RWPE2 (cell line): ENCODE measurements at places on chromosomes 13 and 19.

DNA sequence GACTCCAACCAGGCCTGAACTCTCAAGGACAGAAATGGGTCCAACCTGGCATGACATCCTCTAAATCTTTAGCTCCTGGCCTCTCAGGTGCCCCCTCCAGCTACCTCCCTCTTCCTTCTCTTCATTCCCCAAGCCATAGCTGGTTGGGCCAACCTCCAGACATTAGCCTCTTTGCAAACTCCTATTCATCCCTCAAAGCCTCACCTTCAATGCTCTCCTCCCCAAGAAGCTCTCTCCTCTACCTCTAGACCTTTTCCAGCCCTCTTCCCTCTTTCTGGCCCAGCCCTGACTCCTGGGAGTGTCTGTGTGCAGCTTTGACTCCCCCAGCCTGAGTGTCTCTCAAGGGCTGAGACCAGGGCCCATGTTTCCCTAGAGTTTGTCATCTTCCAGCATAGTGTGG is 5.3 kb upstream of the HOMER3 start:
- DNase-seq, result no peak

DNA sequence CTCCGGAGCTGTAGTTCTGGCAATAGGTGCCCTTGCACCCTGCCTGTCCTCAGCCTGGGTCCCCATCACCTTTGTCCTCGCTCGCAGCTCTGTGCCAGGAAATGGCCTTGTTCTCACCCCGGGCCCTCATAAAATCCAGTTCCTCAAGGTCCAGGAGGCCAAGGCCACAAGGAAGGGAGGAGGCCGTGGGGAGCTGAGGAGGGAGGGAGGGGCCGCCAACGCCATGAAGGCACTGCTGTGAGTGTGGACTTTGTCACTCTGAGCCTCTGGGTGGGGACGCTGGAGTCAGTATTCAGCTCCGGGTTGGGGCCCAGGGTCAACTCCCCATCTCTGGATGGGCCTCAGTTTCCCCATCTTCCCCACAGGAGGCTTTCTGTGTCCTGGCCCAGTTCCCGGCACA is 9.2 kb upstream of the GNA11 start:
- no peak for DNase-seq

GRCh38 chr13:60788156-60788829 is 391.3 kb downstream of the TDRD3 start:
- no peak for DNase-seq

- no peak for DNase-seq
Measured at GRCh38 chr13:94967183-94968039, 255.1 kb upstream of the SOX21 start.

DNA sequence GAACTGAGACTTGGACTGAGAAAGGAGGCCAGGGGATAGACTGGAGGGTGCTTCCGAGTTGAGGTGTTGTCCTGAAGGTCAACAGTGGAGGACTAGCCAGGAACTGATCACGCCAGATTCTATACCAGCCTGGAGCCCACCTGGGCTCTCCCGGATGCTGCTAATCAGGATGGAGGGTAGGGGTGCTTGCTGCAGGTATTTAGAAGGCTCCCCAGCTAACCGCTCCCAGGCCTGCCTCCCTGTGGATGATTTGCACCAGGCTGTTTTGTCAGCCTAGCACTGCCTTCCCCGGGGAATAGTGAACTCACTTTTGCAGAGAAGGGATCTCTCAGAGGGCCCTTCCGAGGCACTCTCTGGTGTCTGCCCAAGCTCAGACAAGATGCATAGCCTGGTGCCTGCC is 60.5 kb upstream of the KCTD15 start:
- DNase-seq, result no peak

- no peak for DNase-seq
Measured at GRCh38 chr13:46831588-46832194, 34.7 kb upstream of the ESD start.

DNA sequence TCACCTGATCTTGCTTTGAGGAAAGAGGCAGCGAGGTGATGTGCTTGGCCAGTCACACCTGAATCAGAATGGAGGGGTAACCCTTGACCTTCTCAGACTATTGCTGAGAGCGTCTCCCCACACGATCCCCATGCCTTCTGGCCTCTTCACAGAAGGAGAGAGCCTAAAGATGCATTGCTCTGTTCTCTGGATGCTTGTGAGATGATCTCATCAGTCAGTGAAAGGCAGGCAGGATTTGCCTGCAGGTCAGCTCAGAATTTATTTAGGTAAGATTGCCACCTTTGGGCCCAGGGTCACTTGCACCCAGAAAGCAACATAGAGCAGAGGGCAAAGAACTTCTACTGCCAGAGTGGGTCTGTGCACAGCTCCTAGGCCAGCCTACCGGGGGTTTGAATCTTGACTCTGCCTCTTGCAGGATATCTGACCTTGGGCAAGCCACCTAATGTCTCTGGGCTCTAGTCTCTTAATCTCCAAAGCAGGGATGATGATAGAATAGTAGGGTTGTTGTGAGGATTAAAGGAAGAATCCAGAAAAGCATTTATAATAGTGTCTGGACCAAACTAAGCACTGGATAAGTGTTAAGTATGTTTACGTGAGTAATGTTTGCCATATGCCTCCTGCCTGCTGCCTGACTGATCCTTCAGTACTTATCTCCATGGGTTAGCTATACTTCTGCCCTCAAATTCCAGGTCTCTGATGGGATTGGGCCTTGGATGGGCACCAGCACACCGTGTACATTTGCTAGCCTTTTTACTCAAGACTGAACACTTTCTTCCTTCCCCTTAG is 8.4 kb upstream of the FLT1 start:
- no peak for DNase-seq

DNA sequence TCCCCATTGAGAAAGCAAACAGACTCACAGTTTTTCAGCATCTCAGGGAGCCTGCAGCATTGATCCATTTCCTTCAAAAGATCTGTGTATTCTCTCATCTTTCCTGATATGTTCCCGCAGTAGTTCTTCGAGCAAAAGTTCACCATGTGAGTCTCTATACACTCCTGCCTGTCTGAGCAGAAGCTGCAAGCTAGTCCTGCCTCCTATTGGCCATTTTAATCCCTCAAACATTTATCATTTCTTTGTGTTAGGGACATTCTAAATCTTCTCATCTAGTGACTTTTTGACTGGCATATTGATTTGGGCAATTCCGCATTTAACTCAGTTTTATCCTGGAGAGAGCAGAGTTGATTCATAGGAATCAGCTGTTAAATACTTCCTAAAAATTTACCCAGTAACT is 660.4 kb upstream of the KLF12 start:
- no peak for DNase-seq

DNA sequence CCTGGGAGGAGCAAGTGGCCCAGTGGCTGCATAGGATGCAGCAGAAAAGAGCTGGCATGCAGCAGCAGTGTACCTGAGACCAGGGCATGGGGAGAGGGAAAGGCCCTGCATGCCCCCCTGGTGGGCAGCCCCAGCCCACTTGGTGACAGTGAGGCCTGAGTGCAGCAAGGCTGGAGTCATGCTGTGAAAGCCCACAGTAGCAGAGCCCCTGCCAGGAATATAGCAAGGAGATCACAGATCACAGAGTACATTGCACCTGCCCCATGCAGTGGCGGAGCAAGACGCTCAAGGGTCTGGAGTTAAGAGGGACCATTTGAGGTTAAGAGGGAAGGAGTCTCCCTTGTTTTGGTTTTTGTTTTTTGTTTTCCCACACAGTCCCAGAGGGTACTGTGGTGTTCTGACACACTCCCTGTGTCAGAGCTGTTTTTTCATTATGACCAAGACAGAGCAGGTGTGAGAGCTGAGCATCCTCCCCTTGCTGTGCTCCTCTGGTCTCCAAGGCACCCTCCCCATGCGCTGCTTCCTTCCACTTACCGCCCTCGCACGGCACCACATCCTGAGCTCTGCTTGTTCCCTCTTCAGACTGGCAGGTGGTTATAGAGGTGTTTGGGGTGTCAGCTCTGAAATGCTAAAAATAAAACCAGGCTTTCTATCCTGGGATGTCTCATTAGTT is 85.0 kb upstream of the UBL3 start:
- DNase-seq, result no peak

- DNase-seq, result peak; percentile 69
Measured at GRCh38 chr19:55370305-55370988, at the start of gene IL11. TSS of gene IL11 (minus strand) at chr19:55370463. CDS start at chr19:55370310, 153 bp downstream.

DNA sequence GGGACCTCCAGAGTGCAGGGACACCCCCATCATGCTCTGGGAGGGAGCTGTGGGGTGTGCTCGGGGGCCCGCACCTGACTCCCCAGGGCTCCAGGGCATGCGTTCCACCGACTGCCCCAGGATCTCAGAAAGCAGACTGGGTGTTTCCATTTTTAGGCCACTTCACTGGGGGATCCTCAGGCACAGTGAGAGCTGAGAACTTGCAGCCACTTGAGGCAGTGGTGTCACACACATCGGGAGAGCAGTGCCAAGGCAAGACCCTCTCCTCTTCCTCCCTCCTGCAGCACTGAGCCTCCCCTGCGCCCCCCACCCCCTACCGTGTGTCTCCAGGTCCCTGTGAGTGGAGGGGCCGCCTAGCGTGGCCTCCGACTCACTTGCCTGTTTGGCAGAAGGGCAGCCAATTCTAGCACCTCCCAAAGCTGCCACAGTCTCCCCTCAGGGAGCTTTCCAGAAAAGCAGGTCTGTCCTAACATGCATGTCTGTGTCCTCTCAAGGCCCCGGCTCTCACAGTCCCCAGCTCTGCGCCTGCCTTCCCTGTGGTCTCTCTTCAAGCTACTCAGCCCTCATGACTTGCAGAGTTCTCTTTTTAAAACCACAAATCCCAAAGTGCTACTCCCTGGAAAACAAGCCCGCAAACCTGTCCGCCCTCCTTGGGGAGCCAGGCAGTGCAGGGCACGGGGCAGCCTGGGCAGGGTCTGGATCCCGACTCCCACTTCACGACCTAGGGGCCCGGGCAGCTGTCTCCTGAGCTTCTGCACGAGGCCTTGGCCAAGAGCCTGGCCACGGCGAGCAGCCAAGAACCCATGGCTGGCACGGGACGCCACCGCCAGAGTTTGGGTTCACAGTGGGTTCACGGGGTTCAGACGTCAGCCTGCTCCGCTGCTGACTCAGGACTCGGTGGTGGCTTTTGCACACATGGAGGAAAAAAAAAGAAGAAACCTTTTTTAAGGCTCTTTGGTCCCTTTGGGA is 94.1 kb downstream of the STK24 start:
- DNase-seq, result no peak

GRCh38 chr13:111527614-111528229 is 207.3 kb downstream of the TEX29 start:
- DNase-seq, result no peak

- no peak for DNase-seq
Measured at GRCh38 chr19:15507068-15508034, 974 bp upstream of the CYP4F22 start.
